Adrenal gland (tissue), 19 donors: ENCODE measurements at places on chromosomes 12 and 14.

- DNase-seq, result no peak
Observed at GRCh38 chr12:70383886-70384285, 17.8 kb downstream of the KCNMB4 start.

DNA sequence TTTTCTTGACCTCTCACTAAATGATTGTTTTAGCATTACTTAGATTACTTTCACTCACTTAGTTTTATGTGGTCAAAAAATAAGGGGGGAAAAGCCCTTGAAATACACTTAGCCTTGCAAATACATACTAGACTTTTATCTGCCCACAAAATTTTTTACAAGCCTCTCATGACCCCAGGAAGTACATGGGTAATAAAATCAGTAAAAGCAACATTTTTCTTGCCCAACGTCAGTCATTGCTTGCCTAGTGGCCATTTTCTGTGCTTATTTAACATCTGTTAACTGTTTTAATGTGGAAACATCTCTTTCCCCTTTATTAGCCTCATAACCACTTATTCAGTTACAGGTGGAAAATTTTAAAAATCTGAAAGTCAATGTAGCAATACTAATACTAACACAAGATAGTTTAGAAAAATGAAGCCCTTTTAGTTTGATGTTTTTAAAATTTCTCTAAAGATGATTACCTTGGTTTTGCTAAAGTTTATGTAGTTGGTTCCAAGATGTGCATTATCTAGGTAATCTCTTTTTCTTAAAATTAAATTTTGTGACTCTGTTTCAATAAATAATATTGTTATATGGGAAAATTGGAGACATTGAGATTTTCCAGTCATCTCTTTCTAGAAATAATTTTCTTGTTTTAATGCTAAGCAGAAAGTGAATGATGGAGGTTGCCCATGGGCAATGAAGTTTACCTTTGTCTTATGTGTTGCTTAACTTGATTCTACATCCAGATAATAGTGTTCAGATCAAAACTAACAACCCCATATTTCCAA, 175.5 kb downstream of the TMTC2 start:
- DNase-seq, result no peak

DNA sequence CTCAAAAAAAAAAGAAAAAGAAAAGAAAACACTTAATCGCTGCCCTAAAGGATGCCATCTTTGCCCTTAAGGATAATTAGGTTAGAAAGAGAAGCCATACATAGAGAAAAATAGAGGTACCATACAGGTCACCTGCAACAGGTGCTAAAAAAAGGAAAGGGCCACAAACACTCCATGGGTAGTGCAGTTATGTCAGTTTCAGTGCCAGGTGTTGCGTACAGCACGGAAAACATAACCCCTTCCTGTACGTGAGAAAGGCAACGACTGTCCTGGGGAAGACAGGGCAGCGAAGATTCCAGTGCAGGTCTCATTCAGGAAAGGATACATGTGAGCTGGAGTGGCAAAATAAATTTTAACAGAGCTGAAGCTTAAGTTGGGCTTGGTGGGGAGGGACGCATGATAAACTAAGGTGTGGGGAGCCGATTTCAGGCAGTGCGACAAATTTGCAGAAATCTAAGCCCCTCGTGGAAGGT, 553 bp upstream of the DAZAP2 start:
- no peak for DNase-seq

- DNase-seq, result no peak
Observed at GRCh38 chr14:98070536-98070935, 1201.5 kb downstream of the BCL11B start.

- DNase-seq, result peak; percentile 22
Observed at GRCh38 chr12:59149995-59150642, 229.8 kb upstream of the LRIG3 start.

DNA sequence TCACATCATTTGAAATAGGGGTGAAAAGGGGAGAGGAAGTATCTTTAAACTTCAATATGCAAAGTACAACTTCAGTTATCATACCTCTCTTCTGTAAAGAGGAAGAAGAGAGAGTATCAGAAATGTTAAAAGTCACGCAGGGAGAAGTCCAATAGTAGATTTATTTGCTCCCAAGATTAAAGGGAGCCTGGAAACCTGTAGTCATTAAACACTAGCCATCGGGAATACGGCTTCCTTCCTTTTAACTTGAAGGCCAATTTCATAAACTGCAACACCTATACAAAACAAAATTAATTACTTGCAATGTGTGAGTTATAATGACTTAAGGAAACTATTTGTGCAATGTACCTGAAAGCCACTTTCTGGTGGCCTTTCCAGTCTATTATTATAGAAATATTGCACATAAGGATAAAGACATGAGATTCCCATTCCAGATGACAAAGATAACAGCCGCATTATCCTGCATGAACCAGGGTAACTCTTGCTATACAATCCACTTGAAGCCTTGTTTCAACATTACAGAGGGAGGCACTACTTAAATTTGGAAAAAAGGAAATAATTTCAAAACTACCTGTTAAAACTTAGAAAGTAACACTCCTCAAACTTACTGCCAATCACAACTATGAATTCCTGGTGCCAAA, 4.6 kb downstream of the BTG1 start:
- no peak for DNase-seq

DNA sequence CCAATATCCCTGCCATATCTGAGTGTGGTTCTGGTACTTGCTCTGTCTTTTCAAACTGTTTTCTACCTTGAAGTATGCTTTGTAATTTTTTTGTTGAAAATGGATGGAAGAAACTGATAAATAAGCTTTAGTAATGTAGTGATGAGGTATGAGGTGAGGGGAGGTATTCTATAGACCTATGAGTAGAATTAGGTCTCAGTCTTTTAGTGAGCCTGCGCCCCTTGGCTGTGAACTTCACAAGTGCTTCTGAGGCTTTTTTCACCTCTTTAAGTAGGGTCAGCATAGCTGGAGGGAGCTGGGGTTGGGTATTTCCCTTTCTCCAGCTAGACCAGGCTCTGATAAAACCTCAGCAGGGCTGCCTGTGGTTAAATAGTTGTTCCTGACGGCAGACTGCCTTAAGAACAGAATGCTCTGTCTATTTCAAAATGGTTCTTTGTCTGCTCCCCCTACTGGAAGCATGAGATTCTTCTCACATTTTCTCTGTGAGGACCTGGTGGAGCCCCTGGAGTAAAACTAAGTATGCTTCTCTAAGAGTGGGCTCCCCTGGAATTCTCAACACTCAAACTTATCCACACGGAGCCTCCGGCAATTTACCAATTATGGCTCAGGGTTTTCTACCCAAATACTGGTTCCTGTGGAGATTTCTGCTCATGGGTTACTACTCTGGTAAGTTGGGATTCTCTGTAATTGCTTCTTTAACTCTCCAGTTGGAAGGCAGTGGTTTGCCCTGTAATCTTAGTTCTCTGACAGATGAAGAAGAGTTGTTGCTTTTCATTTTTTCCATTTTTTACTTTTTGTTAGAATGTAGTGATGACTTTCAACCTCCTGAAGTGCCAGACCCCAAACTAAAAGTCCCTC, 13.1 kb downstream of the KRT5 start:
- DNase-seq, result no peak

DNA sequence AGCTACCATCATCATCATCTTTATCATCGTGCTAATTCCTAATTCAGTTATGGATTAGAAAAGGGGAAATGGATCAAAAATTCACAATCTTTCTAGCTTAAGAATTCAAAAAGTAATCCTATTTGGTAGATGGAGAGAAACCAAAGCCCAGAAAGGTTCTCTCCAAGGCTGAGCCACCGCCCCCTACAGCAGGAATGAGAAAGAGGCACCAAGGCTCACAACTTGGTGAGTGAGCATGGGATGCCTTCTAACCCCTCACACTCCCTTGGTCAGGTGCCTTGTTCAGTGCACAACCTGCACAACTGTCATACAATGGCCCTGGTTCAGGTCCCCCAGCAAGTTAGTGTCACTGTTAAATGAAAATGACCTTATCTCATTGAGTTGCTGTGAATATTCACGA, 171.5 kb downstream of the ANO2 start:
- no peak for DNase-seq

GRCh38 chr12:5051913-5052312, 8.2 kb downstream of the KCNA5 start:
- no peak for DNase-seq

- DNase-seq, result no peak
Observed at GRCh38 chr14:104678901-104679705, 10.3 kb upstream of the INF2 start.

DNA sequence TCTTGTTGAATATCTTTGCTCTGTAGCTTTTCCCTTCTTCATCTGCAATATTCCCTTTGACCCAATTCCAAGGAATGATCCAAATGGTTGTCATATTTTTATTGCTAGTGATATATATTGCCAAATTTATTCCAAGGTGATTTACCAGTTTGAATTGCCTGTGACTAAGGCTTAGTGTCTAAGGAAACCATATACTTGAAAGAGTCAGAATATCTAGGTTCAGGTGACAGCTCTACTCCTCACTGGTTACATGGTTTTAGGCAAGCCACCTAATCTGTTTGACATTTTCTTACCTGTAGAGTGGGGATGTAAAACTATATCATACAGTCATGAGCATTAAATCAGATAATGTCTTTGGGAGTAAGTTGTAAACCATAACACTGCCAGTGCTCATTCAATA, 473.8 kb downstream of the NPAS3 start:
- no peak for DNase-seq

GRCh38 chr14:91303091-91303923, 58.8 kb upstream of the GPR68 start:
- DNase-seq, result peak; percentile 17

GRCh38 chr14:91245029-91245428, 525 bp upstream of the GPR68 start:
- DNase-seq, result no peak

- DNase-seq, result peak; percentile 2
Observed at GRCh38 chr14:23409966-23410635, 2.0 kb upstream of the MYH6 start.

DNA sequence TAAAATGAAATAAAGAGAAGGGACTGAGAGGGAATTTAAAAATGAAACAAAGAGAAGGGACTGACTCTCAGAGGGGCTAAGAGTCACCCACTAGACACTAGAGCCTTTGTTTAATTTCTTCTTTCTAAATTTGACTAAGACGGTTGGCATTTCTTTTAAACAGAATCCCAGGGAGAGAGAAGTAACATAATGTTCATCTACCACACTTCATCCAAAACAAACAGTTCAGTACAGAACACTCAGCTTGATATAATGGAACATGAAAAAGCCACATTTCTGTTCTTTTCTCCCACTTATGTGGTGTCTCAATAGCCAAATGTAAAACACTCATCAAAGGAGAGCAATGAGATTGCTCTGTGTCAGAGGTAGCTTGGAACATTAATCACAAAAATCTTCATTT, 10.1 kb upstream of the NT5DC3 start:
- no peak for DNase-seq

GRCh38 chr14:101843665-101844064, 82.2 kb downstream of the PPP2R5C start:
- no peak for DNase-seq

DNA sequence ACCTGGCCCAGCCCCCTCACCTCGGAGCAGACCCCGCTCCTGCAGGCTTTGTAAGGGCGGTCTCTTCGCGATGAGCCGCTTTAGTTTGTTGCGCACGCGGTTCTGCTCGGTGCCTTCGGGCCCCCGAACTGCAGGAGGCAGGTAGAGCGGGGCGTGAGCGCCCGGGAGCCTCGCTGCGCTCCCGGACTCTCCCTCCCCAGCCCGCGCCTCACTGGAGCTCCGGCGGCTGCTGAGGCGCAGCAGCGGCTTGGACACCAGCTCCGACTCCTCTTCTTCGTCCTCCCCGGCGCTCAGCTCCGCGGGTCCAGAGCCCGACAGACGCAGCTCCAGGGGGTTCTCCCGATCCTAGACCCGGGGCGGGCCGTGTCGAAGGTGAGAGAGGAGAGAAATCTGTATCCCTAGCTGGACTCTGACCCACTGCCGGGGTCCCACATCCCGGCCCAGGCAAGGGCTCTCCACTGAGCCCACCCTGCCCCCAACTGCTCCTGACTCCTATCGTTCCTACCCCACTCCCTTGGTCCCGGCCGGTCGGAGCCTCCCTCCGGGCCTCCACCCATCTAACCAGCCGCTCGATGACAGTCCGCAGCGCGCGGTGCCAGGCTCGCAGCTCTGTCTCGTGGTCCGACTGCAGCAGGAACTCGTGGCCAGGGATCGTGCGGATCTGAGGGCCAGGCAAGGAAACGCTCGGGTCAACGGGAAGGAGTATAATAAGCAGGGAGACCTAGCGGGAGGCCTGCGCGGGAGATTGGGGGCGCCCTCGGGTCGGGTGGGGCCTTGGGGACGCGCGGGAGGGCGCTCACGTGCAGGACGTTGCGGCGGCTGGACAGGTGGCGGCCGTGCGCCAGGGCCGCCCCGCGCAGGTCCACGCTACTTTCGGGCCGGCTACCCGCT, 4.2 kb downstream of the ARHGAP9 start:
- peak; percentile 73 for DNase-seq

DNA sequence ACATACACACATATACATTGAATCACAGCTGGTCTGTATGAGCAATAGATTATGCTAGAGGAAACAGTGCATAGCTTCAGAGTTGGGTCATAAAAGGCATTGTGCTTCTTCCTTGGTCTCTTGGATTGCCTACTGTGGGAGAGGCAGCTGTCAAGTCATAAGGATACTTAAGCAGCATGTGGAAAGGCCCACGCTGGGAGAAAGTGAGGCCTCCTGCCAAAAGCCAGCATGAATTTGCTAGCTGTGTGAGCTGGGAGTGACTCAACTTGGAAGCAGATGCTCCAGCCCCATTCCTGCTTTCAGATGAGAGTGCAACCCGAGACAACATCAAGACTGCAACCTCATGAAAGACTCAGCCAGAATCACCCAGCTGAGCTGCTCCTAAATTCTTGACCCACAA, 311.9 kb upstream of the TBX3 start:
- DNase-seq, result no peak

DNA sequence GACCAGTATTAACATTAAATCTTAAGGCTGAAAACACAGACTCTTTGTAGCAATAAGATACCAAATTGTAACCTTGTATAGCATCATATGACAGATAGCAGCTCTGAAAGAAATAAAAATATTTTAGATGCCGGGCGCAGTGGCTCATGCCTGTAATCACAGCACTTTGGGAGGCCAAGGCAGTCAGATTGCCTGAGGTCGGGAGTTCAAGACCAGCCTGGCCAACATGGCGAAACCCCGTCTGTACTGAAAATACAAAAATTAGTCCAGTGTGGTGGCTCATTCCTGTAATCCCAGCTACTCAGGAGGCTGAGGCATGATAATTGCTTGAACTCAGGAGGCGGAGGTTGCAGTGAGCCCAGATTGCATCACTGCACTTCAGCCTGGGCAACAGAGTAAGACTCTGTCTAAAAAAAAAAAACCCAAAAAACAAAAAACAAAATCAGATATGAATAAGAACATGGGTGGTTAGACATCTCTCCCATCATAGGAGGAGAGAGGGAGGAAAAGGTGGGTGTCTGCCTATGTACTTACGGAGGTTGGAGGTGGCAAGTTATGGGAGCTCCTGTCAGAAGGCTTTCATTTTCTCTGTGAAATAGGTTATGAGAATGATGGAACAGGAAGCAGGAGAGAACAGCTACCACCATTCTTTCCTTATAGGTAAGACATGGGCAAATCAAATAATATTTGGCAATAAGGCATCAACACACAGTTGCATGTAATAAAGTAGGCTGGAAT, 7.6 kb upstream of the HEBP1 start:
- no peak for DNase-seq
